Suprapubic skin (tissue), 4 donors: ENCODE measurements at places on chromosomes 11 and 22. TPM values are rescaled to one million over a fixed set of nuclear protein-coding genes. Genes with fewer than 3 reads are reported as not detected.

The VPREB1 gene
- not detected for total RNA-seq

The PDE2A gene
- total RNA-seq, result 49.3 TPM

The GRM5 gene
- total RNA-seq, result not detected

DNA sequence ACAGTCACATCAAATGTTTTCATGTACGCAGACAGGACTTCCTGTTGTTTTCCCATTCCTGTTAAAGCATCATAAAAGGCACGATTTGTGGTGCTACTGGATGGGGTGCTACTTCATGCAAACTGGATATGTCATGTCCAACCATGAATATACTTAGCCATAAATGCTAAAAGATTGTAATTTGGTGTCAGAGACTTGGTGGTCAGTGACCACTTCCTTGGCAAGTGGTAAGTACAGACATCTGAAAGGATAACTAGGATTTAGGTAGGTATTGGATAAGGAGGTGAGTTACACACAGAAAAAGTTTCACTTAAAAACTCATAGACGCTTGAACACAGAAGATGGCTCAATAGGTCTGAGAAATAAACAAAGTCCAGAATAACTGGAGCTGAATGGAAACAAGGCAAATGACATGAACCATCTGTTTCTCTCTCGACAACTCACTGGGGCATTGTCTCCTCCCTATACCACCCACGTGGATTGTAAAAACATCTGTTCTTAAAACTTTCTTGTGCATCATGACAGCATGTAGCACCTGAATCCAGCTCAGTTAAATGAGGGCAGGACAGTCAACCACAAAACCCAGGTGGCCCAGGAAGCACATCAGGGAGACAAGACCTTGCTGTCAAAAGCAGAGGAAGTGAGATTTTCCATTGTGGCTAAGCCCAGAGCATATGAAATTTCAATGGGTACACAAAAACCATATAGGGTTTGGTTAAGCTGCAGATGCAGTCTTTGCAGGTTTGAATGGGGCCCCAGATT lies 22.1 kb upstream of the IGLL5 start:
- no peak overlapping the region for H3K4me3 ChIP-seq
- no peak for DNase-seq
- no peaks in the 10 kb centered on the region for H3K36me3 ChIP-seq
- no peaks in the 10 kb centered on the region for H3K27me3 ChIP-seq

- no peak overlapping the region for H3K4me3 ChIP-seq
- no peaks in the 10 kb centered on the region for H3K27me3 ChIP-seq
- DNase-seq, result no peak
Observed at GRCh38 chr11:70367071-70367470, 31.3 kb upstream of the CTTN start.

DNA sequence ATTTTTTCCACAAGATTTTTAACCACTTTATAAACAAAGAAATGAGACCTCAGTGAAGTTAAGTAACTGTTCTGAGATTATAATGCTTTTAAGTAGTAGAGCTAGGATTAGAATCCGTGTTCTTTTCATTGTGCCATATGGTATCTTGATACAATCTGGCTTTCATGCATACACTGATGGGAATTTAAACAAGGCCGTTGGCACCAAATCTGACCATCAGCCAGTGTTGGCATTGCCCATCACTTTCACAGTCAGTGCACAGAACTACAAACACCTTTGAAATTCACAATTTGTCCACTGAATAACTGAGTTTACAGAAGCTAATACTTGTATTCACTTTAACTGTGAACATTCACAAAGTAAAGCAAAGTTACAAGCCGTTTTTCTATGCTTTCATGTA lies 1228.0 kb downstream of the TBC1D22A start:
- H3K4me1 ChIP-seq, result no peaks in the 10 kb centered on the region
- peaks cover 6% of the 10 kb centered on the region for H3K27me3 ChIP-seq
- no peak overlapping the region for H3K4me3 ChIP-seq
- no peak for DNase-seq

- H3K27me3 ChIP-seq, result no peaks in the 10 kb centered on the region
- DNase-seq, result no peak
- no peaks in the 10 kb centered on the region for H3K4me1 ChIP-seq
Observed at GRCh38 chr11:92087725-92088537, 136.7 kb upstream of the FAT3 start.

GRCh38 chr22:43535741-43536140 lies 123.9 kb downstream of the MPPED1 start:
- peak; percentile 16 for DNase-seq
- H3K4me3 ChIP-seq, result no peak overlapping the region
- peaks cover 4% of the 10 kb centered on the region for H3K4me1 ChIP-seq
- H3K27me3 ChIP-seq, result no peaks in the 10 kb centered on the region

DNA sequence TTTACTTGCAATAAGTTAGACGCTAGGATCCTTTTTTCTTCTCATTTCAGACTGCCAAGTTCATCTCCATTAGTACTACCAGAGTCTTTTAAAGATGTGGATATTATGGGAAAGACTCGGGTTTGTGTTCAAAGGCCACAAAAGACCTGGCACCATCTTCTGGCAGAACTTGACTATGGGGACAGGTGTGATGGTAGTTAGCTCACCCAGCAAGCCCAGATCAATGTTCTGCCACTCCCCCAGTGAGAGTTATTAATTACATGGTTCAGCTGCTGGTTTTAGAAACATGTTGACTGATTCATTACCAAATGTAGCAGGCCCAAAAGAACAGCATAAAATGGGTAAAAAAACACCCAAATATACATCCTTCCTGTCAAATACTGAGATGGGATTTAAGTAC lies 333.5 kb upstream of the PITPNB start:
- H3K27me3 ChIP-seq, result no peaks in the 10 kb centered on the region
- H3K4me3 ChIP-seq, result no peak overlapping the region
- H3K4me1 ChIP-seq, result no peaks in the 10 kb centered on the region
- H3K36me3 ChIP-seq, result no peaks in the 10 kb centered on the region
- DNase-seq, result no peak

GRCh38 chr11:102283116-102283485 lies 34.2 kb upstream of the BIRC3 start:
- no peaks in the 10 kb centered on the region for H3K27me3 ChIP-seq
- H3K4me1 ChIP-seq, result peaks cover 26% of the 10 kb centered on the region
- DNase-seq, result no peak
- H3K4me3 ChIP-seq, result no peak overlapping the region
- no peak overlapping the region for H3K27ac ChIP-seq
- H3K36me3 ChIP-seq, result no peaks in the 10 kb centered on the region

- DNase-seq, result no peak
- peaks cover 30% of the 10 kb centered on the region for H3K27me3 ChIP-seq
- no peak overlapping the region for H3K4me3 ChIP-seq
- no peaks in the 10 kb centered on the region for H3K36me3 ChIP-seq
- no peak overlapping the region for H3K27ac ChIP-seq
Observed at GRCh38 chr22:36546092-36546804, 17.3 kb upstream of the EIF3D start.

DNA sequence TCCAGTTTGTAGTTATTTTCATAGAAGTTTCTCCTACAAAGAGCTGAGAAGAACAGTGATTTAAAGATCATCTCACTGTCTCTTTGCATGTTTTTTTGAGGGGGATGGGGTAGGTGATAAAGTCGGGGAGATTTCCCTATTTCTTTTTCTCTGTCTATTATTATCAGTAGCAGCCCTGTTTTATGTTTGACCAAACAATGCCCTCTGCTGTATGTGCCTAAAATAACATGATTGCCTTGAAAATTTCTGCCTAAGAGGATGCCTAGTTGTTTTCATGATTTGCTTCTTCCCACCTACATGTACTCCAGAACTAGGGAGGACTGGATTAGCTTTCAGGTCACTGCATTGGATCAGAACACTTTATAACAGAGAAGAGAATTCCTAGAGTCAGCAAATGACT lies 1330.2 kb downstream of the LRRC4C start:
- no peaks in the 10 kb centered on the region for H3K36me3 ChIP-seq
- no peaks in the 10 kb centered on the region for H3K4me1 ChIP-seq

DNA sequence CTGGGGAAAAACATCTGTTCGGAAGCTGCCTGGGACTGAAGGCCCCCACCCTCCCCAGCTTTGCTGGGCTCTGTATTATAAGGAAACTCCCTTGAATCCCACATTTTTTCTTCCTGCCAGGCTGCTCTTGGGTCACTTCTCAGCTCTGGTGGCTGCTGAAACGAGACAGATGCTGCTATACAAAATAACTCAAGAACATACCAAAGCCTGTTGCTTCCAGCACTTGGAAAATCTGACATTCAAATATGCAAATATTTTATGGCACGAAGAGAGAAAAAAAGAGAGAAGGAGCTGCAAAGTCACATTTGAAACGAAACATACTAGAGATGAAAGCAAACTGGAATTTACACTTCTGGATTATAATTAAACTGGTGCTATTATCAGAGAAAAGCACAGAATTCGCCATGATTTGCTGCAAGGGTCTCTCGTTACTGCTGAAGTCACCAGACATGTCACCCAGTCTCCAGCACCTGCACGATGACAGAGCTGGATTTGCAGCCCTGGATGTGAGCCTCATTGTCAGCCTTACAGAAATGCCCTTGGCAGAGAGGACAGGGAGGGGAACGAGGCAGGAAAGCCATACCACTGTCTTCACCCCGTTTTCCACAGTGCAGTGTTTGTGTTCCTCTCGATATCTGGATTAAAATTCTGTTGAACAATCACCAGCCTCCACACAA lies 47.9 kb upstream of the IGSF9B start:
- no peak for DNase-seq
- H3K27ac ChIP-seq, result no peak overlapping the region
- H3K4me1 ChIP-seq, result peaks cover 4% of the 10 kb centered on the region
- H3K4me3 ChIP-seq, result no peak overlapping the region
- no peaks in the 10 kb centered on the region for H3K27me3 ChIP-seq
- H3K36me3 ChIP-seq, result no peaks in the 10 kb centered on the region

GRCh38 chr11:69470793-69471728 lies 10.4 kb upstream of the LINC01488 start:
- no peaks in the 10 kb centered on the region for H3K27me3 ChIP-seq
- H3K4me1 ChIP-seq, result peaks cover 16% of the 10 kb centered on the region
- no peak overlapping the region for H3K4me3 ChIP-seq
- DNase-seq, result no peak
- no peaks in the 10 kb centered on the region for H3K36me3 ChIP-seq
- no peak overlapping the region for H3K27ac ChIP-seq

- H3K4me3 ChIP-seq, result no peak overlapping the region
- no peak overlapping the region for H3K27ac ChIP-seq
- no peak for DNase-seq
- H3K36me3 ChIP-seq, result no peaks in the 10 kb centered on the region
Observed at GRCh38 chr11:32032478-32032877, 58.4 kb upstream of the RCN1 start.

DNA sequence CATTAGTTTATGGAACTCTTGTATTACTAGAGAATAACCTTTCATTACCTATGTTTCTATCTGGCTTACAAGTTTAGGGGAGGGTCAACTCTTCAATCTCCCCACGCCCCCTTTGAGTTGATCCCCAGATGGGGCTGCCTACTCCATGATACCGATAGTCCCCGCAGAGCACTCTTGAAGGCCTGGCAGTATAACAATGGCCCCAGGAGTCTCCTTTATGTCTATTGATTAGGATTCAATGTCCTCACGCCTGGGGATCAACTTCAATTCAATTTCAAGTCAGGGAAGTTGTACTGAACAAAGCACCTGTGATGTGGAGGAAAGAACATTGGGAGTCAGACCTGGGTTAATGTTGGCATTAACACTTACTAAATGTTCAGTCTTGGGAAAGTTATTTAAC lies 520.2 kb downstream of the METTL15 start:
- H3K4me3 ChIP-seq, result no peak overlapping the region
- H3K36me3 ChIP-seq, result no peaks in the 10 kb centered on the region
- no peak for DNase-seq
- H3K27ac ChIP-seq, result no peak overlapping the region
- H3K4me1 ChIP-seq, result no peaks in the 10 kb centered on the region

GRCh38 chr11:68761801-68762200 lies 10.5 kb upstream of the TESMIN start:
- no peaks in the 10 kb centered on the region for H3K27me3 ChIP-seq
- DNase-seq, result no peak
- H3K27ac ChIP-seq, result no peak overlapping the region
- peaks cover 83% of the 10 kb centered on the region for H3K36me3 ChIP-seq

- no peak for DNase-seq
- H3K36me3 ChIP-seq, result peaks cover 60% of the 10 kb centered on the region
- no peak overlapping the region for H3K27ac ChIP-seq
Observed at GRCh38 chr22:24176630-24177029, 4.7 kb upstream of the SUSD2 start.

DNA sequence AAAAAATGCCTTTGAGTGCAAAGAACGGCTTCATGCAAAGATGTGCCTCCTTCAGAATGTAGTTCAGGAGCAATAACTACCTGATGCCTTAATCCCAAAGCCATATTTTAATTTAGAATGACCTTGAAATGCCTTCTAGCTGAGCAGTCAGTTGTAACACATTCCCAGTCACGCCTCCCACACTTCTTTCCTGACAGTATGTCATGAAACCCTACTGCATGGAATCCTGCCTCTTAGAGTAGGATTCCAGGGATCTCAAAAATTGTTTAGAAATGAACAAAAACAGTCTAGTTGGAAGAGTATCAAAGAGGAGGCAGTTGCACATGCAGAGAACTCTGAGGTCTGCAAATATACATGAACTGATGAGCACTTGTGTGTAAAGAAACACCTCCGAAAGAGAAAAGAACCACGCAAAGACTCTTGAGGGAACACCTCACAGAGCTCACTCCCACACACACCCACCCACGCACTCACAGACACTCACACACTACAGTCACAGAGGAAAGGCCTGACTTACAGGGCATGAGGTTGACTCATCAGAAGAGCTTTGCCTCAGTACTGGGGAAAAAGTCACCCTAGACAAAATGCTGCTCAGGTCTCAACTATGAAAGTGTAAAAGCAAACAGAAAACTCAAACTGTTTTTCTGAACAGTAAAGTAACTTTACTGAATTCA lies 77.4 kb downstream of the GGTLC2 start:
- DNase-seq, result no peak
- no peak overlapping the region for H3K4me3 ChIP-seq
- no peaks in the 10 kb centered on the region for H3K4me1 ChIP-seq
- no peaks in the 10 kb centered on the region for H3K36me3 ChIP-seq
- H3K27me3 ChIP-seq, result peaks cover 8% of the 10 kb centered on the region
- H3K27ac ChIP-seq, result no peak overlapping the region

- H3K27ac ChIP-seq, result no peak overlapping the region
- no peaks in the 10 kb centered on the region for H3K27me3 ChIP-seq
- H3K4me1 ChIP-seq, result no peaks in the 10 kb centered on the region
- H3K36me3 ChIP-seq, result no peaks in the 10 kb centered on the region
- no peak for DNase-seq
Observed at GRCh38 chr11:23570828-23571227, 710.6 kb upstream of the CCDC179 start.
